NCI-H526 treated with DMSO at 0.1 percent for 48 hours (cell line): ENCODE measurements at places on chromosomes 3 and 15.

GRCh38 chr3:183252973-183253527 is at the start of gene B3GNT5:
Gene B3GNT5, plus strand, starts transcription at chr3:183253253. Its CDS starts 16,546 bp downstream, at chr3:183269799.
- DNase-seq, result peak; percentile 56

GRCh38 chr3:88005066-88005465 is 53.7 kb downstream of the CGGBP1 start:
- no peak for DNase-seq

- DNase-seq, result no peak
These were observed 665.6 kb upstream of the CCDC54 start for GRCh38 chr3:106711650-106712049.

- DNase-seq, result no peak
These were observed 173.8 kb downstream of the RPLP1 start for GRCh38 chr15:69626095-69627066.

DNA sequence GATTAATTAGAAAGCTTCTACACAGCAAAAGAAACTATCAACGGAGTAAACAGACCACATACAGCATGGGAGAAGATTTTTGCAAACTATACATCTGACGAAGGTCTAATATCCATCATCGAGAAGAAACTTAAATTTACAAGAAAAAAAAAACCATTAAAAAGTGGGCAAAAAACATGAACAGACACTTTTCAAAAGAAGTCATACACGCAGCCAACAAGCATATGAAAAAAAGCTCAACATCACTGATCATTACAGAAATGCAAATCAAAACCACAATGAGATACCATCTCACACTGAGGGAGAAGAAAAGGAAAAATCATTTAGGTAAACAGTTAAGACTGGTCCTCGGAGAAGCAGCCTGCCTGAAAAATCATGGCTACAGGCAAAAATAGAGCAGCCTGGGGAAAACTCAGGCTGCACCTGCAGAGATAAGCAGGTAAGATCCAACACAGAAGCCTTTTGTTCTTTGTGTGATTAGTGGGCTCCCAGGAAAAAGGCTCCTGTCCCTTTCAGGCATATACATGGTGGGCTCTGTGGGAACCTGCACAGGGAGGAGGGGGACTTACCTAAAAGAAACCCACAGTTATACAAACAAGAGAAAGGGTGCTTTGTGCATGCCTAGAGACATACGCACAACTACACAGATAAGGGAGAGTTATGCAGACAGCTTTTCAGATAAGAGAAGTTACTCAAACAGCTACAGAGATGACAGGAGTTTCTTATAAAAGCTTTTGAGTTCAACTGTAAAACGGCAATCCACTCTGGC is 49.3 kb downstream of the C3orf70 start:
- DNase-seq, result peak; percentile 96

GRCh38 chr3:48656841-48657281 is 5.8 kb downstream of the CELSR3 start:
- DNase-seq, result no peak

DNA sequence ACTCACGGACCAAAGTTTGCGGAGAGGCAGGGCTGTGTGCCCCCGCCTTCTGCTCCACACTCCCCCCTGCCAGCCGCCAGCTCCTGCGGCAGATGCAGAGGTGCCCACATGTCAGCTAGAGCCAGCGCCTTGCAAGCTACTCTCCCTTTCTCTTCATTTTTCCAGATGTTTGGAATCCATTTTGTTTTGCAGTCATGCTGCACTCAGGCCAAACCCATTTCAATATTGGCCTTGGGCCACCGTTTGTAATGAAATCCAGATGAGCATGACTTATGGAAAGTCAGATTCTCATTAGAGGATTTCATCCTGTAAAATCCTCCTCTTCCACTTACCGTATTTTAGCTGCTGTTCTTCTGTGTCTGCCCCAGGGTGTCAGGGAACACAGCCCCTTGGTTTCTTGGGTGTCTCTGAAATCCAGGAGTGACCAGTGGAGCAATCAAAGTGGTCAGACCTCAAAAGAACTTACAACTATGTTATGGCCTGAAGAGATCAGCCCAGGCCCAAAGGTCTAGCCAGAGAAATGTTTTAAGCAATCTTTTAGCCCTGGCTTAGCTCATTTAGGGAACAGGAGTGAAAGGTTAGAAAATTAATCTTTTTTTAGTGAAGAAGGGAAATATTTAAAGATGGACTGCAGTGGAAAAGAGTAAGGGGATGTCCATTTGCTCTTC is 65.8 kb downstream of the AAGAB start:
- DNase-seq, result no peak

- DNase-seq, result no peak
These were observed 288.6 kb downstream of the OXSM start for GRCh38 chr3:26078539-26078938.

GRCh38 chr3:170259907-170260306 is 37.7 kb downstream of the PRKCI start:
- no peak for DNase-seq

- DNase-seq, result peak; percentile 13
These were observed 1.6 kb upstream of the TTLL3 start for GRCh38 chr3:9808345-9809037.

GRCh38 chr3:123054109-123054778 is 12.6 kb upstream of the PDIA5 start:
- no peak for DNase-seq

GRCh38 chr3:178482981-178483380 is 53.3 kb upstream of the KCNMB2 start:
- no peak for DNase-seq
